ENCODE measurements at places on chromosomes 2 and 18. TPM values are rescaled to one million over a fixed set of nuclear protein-coding genes. Genes with fewer than 3 reads are reported as not detected.

- no peak for DNase-seq
These were observed 16.2 kb upstream of the MALT1 start for GRCh38 chr18:58654896-58655614.

- DNase-seq = no peak
These were observed 9.1 kb downstream of the CAB39 start for GRCh38 chr2:230721712-230722111.

DNA sequence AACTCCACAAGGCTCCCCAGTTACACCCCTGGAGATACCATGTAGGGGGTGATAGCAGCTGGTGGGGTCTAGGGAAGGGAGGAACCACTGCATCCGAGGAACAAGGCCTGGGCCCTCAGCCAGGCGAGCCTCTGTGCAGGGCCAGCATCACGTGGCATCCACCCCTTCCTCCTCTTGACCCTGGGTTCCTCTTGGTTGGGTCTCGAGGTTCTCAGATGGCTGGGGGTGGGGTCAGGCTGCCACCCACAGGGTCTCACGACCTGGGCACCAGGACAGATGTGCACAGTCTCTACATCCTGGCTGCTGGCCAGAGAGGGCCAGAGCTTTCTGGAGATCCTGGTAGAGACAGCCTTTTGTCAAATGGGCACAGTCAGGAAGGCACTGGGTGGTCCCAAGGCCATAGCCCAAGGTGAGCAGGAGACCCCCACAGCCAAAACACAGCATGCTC lies 10.4 kb downstream of the HS6ST1 start:
- no peak for DNase-seq

The UGT1A1 gene
- not detected for total RNA-seq

The CRYGD gene
- 0.98 TPM for total RNA-seq

DNA sequence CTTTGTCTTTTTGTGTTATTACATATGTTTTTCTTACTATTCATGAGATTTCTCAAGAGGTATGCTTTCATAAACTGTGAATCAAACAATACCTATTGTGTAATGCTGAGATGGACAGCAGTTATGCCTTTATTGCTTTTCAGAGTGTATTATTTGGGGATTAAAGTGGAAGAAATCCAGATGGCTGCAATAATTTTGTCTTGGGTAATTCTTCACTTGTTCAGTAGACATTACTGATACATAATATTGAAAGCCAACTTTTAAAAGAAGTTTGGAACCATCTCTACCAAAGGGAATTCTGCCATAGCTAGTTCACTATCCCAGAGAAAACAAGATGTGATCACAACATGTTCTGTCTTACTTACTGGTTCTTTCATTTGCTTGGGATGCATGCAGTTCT lies 253.4 kb upstream of the ZSWIM2 start:
- DNase-seq = no peak

The SERPINB3 gene
- total RNA-seq = 0.17 TPM

DNA sequence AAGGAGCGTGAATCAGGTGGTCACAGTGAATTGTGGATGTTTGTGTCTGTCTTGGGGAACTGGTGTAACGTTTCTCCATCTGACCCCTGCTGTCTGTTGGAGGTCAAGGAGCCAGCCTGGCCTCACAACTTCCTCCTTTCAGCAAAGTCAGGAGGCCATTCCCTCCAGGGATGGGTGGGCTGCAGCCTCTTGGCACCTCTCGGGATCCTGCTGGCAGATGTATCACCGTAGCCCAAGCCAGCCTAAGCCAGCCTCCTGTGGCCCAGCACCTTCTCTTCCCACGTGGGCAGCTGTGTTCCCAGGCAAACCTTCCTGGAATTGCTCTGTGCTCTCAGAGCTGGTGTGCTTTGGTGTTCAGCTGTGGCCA lies 30.5 kb downstream of the HPCAL1 start:
- no peak for DNase-seq

DNA sequence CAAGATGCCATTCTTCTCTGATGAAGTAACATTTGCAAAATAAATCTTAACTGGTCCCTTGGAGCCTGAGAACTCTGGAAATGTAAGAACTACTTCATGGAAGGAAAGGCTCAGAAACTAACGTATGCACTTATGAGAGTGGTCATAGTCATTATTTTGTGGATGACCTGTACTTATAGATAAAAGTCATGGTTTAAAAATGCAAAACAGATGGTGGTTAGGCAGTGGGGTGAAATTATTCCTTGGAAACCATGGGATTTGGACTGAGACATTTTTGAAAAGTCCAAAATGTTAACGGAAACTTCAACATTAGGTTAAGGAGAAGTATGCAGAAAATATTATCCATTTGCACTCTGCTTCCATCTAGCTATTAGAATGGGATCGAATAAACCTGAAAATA lies 223.0 kb downstream of the ICOS start:
- DNase-seq = no peak

GRCh38 chr18:37408676-37409265 lies 156.8 kb downstream of the CELF4 start:
- DNase-seq = no peak

DNA sequence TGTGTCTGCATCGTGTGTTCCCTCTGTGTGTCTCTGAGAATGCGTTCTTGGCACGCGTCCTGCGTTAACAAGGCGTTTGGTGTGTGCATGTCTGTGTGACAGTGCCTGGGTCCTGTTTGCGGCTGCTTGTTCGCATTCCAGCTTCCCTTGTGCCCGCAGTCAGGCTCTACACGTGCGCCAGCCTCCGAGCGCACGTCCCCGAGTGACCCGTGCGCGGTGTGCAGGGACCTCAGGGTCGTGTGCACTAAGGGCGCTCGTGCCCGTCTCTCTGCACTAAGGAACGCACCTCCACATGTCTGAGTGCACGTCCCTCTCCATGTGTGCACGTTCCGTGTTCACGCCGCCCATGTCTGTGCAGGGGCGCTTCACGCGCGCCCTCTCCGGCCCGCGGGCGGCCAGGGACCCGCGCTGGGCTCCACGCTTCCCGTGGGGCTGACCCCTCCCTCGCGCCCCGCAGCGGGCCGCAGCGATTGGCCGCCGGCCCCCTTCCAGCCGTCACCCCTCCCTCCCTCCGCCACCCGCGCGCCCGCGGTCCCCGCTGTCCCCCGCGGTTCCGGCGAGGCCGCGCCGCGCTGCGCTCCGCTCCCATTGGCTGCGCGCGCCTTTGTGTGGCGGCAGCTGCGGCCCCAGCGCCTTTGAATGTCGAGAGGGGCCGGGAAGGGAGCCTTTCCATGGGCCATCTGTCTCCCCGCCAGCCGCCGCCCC lies 229.4 kb downstream of the HAUS1 start:
- DNase-seq = no peak

DNA sequence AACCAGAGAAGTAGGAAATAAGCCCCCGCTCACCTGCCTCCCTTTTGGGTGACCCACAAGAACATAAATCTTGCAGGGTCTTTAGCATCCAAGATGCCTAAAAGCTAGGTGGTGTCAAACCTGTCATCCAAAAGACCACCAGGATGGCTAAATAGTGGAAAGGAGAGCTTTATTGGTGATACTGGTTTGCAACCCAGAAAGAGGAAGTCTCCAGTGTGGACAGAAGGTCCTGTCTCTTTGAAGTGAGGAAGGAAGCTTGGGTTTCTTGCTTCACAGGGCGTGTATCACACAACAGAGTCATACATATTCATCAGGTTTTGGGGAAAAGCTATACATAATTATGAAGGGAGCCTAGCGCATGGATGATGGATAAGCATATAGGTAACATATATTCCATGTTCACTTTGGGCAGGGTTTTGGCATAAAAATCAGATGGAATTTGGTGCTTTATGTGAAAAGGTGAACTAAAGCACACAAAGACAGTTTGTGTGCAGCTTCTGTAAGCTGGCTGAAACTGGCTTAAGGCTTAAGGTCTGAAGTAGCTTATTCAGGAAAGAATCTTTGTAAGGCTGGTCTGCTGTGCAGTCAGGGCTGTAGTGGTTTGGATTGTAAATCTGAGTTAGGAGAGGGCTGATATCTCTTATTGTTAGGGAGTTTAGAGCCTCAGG lies 102.2 kb upstream of the MSH2 start:
- no peak for DNase-seq

The ASB18 gene
- total RNA-seq = not detected

The HAAO gene
- total RNA-seq = 2.5 TPM

DNA sequence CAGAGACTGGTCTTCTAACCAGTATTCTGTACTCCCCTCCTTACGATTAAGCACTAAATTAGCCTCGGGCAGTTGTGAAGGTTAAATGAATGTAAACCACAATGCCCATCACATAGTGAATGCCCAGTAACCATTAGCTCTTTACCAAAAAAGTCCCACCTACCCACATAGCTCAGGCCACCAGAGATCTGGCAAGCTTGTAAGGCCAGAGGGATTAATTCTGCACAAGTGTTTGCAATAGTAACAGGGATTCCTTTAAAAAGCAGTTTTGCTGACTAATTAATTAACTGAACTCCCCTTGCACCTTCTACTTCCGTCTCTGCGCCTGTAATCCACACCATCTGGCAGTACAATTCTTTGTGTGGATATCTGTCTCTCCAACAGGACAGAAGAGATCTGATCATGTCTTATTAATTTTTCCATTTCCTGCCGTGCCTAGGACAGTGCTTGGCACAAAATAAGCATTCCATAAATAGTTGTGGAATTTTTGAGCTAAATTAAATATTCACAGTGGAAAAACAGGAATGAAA lies 36.2 kb upstream of the IGFBP2 start:
- no peak for DNase-seq

DNA sequence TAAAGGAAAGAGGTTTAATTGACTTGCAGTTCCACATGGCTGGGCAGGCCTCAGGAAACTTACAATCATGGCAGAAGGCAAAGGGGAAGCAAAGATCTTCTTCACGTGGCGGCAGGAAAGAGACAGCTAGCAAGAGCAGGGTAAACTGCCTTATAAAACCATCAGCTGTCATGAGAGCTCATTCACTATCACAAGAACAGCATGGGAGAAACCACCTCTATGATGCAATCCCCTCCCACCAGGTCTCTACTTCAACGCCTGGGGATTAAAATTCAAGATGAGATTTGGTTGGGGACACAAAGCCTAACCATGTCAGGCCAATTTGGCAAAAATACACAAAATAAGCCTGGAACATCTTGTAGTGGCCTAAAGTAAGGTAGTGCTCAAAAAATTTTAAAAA lies 152.6 kb downstream of the COL6A3 start:
- no peak for DNase-seq

DNA sequence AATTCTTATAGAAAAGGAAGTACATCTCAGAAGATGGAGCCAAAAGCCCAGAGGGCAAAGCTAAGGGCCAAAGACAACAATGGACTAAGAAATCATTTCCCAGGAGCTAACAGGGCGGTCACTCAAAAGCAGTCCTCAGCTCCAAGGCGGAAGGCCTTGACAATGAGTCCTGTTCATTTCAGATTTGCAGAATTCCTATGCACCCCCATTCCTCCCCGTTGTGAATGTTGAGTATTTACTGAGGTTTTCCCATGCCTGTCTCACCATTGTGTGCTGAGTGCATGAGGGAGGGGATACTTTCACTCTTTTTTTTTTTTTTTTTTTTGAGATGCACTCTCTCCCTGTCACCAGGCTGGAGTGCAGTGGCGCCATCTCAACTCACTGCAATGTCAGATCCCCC lies 18.8 kb upstream of the DTNB start:
- DNase-seq = no peak

DNA sequence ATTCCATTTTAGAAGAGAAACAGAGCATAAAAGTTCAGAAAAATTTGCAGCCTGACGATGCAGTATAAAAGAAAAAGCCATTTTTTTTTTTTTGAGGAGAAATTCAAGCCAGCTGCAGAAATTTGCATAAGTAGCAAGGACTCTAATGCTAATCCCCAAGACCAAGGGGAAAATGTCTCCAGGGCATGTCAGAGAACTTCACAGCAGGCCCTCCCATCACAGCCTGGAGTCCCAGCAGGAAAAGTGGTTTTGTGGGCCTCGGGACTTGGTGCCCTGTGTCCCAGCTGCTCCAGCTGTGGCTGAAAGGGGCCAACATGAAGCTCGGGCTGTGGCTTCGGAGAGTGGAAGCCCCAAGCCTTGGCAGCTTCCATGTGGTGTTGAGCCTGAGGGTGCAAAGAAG lies 325.3 kb upstream of the HNMT start:
- no peak for DNase-seq

- DNase-seq = peak; percentile 34
These were observed 50.5 kb downstream of the TMEM18 start for GRCh38 chr2:626491-627339.

DNA sequence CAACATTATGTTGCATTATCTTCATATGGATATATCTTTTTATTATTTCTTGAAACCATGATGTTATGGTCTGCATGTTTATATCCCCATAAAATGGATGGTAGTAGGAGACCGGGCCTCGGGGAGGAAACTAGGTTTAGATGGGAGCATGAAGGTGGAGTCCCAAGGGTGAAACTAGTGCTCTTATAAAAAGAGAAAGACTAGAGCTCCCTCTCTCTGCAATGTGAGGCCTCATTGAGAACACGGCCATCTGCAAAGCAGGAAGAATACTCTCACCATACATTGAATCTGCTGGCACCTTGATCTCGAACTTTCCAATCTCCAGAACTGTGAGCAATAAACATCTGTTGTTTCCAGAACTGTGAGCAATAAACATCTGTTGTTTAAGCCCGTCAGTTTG lies 64.0 kb downstream of the NXPH2 start:
- DNase-seq = no peak

GRCh38 chr2:102027036-102027980 lies 35.5 kb downstream of the IL1R2 start:
- no peak for DNase-seq

- no peak for DNase-seq
These were observed 280.3 kb upstream of the ATP5MC3 start for GRCh38 chr2:175461839-175462238.

DNA sequence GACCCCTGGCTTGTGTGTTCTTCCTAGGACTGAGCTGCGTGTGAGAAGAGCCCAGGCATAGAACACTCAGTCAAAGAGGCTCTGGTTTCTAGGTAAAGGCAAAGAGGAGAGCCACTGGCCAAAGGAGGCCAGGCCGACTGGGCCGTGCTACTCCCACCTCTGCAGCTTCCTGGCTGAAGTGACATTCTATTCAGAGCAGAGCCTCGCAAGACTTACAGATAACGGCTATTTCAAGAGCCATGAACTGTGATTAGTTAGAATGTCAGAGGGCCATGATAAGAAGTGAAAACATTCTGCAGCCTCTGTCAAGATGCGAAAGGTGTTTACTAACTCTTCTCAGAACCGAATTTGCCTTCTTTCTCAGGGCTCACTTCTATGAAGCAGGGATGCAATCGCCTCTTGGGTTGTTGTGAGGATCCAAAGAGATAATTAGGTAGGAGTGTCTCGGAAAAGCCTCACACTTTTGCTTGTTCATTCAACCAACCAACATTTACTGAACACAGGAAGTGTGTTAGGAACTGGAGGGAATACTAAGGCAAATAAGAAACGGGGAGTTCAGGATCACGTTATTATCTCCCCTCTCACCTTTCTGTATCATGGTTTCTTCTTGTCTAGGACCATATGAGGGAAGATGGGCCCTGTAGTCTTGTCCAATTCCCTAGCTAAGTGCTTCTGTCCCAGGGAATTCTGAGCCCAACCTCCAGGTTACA lies 3.4 kb upstream of the DNAJC5G start:
- no peak for DNase-seq

DNA sequence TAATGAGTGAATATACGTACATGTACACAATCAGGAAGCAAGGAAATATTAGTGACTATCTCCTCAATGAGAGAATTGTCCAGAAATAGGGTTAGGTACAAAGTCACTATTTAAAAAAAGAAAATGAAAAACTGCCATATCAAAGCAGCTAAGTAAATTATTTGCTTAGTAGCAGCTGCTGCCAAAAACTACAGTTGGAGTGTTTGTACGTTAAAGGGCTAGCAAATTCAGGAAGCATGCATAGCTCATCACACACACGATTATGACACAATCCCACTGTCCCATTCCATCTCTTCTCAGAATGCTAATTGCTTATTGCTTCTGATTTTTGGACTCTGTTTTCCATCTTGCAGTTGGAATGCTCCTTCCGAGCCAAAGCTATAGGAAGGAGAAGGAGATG lies 2012.5 kb upstream of the LRRTM1 start:
- no peak for DNase-seq

GRCh38 chr2:165895974-165896373 lies 57.6 kb downstream of the TTC21B start:
- no peak for DNase-seq
